Aortic smooth muscle cell (primary cell): ENCODE measurements at places on chromosomes 12 and 14. TPM values are rescaled to one million over a fixed set of nuclear protein-coding genes. Genes with fewer than 3 reads are reported as not detected.

NYNRIN gene
- total RNA-seq, result 4.1 and 6.5 TPM in 2 replicates

ASIC1 gene
- 1.3 and 1.4 TPM in 2 replicates for total RNA-seq

NKX2-1 gene
- not detected in 2 replicates for total RNA-seq

ADCY6 gene
- total RNA-seq, result 126 and 132 TPM in 2 replicates

NFE2 gene
- not detected in 2 replicates for total RNA-seq

MANSC4 gene
- total RNA-seq, result not detected in 2 replicates
